ENCODE measurements at places on chromosomes 3 and 15. TPM values are rescaled to one million over a fixed set of nuclear protein-coding genes. Genes with fewer than 3 reads are reported as not detected.

Gene PLXNB1
- total RNA-seq: 41.3 TPM

Gene B3GNT5
- 5.8 TPM for total RNA-seq

Gene TM6SF1
- 3.0 TPM for total RNA-seq

Gene TMEM158
- total RNA-seq: 82.2 TPM

Gene AZI2
- total RNA-seq: 172 TPM

Gene STRIT1
- not detected for total RNA-seq

Gene LDHAL6B
- total RNA-seq: not detected

Gene SMCO1
- not detected for total RNA-seq

Gene CPLX3
- total RNA-seq: not detected

Gene NEO1
- total RNA-seq: 16.1 TPM

Gene MESP1
- total RNA-seq: 0.50 TPM

All from smooth muscle cell of trachea (primary cell).